ENCODE measurements at places on chromosomes 1 and 21. TPM values are rescaled to one million over a fixed set of nuclear protein-coding genes. Genes with fewer than 3 reads are reported as not detected.

DNA sequence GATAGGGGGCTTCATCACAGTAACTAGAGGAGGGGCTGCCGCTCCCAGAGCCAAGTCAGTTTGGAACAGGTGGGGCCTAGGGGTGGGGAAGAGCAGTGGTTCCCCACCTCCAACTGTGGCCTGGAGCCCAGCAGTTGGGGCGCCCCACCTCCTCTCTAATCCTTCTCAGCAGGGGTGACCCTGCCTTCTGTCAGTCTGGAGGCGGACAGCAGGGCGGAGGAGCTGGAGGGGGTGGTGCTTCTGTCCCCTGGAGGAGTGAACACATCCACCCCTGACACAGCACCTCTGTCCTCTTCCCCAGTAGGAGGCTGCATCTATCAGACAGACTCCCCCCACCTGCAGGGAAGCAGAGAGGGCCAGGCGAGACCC lies 73.8 kb downstream of the MRPL37 start:
- no peak overlapping the region for H3K27ac ChIP-seq
- no peaks in the 10 kb centered on the region for H3K27me3 ChIP-seq
- no peak overlapping the region for H3K4me3 ChIP-seq
- H3K4me1 ChIP-seq, result peaks cover 18% of the 10 kb centered on the region

The TRIM62 gene
- 18.2 TPM for total RNA-seq

The C1orf87 gene
- not detected for total RNA-seq

- H3K27me3 ChIP-seq, result no peaks in the 10 kb centered on the region
- no peaks in the 10 kb centered on the region for H3K36me3 ChIP-seq
- H3K4me1 ChIP-seq, result no peaks in the 10 kb centered on the region
- no peak overlapping the region for H3K27ac ChIP-seq
- DNase-seq, result no peak
Observed at GRCh38 chr1:183051546-183051945, 28.3 kb downstream of the LAMC1 start.

The KIAA0040 gene
- 19.4 TPM for total RNA-seq

DNA sequence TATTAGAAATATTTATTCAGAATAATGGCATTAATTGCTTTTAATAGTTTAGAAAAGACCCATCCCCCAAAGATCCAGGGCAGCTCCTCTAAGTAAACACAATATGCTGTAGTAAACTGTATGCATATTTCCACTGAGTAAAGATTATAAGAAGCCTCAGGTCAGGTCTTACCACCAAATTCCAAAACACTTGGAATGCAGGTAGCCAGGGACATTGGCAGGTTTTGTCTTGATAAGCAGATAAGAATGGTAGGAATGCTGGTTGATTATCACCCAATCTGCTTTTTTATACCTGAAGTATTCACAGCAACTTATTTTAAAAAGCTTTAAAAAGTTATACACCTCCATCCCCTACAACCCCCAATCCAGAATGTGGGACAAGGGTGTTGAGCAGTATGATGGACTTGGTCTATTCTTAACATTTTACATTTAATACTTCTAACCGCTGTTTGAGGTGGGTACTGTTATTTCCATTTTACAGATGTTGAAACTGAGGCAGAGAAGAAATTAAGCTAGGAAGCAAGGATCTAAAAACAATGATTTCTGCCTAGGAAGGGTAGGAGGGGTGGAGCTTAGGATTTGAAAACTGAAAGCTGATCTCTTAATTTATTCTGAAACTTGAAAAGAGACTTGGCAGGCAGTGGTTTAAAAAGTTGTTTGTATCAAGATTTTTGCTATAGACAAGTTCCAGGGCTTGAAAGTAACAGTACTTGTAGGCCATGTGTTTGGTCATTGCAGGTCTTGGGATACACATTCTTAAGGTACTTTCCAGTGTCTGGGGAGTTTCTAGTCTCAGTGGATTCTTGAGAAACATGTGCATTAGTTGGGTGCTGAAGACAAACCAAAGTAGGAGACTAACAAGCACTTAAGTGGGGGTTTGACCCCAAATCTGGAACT lies 15.6 kb upstream of the THEM4 start:
- DNase-seq, result peak; percentile 46
- H3K4me3 ChIP-seq, result no peak overlapping the region
- H3K27me3 ChIP-seq, result no peaks in the 10 kb centered on the region
- no peaks in the 10 kb centered on the region for H3K4me1 ChIP-seq

GRCh38 chr1:108716437-108717230 lies 3.9 kb downstream of the FNDC7 start:
- H3K36me3 ChIP-seq, result no peaks in the 10 kb centered on the region
- no peak for DNase-seq
- no peak overlapping the region for H3K4me3 ChIP-seq
- no peaks in the 10 kb centered on the region for H3K4me1 ChIP-seq
- no peak overlapping the region for H3K27ac ChIP-seq

DNA sequence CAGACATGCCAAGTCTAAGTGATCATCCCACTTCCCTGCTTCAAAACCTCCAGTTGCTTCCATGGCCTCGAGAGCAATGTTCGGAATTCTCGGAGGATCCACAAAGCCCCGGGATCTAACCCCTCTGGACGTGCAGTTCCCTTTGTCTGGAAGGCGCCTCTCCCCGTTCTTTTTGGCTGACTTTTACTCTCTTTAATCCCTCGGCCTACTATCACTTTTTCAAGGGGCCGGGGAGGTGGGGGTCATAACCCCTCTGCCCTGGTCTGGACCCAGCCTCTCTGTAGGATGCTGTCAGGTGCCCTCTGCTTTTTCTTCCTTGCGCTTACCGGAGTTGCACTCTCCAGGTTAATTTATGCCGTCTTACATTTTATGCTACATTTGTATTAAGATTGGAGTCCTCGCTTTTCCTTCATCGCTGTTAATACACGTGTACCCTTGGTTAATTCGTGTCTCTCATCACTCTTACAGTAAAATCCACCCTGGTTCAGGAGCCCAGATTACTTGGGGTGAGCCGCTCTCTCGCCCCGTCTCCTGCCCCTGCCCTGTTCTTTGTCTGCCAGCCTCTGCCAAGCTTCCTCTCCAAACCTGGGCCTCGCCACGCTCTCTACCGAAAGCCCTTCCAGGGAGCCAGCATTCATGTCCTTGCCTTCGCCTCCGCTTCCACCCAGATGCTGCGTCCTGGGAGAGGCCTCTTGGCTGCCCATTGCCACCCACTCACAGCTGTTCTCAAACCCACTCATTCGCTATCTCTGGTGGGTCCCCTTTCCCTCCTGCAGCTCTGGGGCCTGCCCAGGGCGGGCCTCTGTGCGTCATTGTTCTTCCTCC lies 448.6 kb downstream of the CAMTA1 start:
- H3K4me3 ChIP-seq, result no peak overlapping the region
- no peak overlapping the region for H3K27ac ChIP-seq
- H3K27me3 ChIP-seq, result no peaks in the 10 kb centered on the region
- no peak for DNase-seq

DNA sequence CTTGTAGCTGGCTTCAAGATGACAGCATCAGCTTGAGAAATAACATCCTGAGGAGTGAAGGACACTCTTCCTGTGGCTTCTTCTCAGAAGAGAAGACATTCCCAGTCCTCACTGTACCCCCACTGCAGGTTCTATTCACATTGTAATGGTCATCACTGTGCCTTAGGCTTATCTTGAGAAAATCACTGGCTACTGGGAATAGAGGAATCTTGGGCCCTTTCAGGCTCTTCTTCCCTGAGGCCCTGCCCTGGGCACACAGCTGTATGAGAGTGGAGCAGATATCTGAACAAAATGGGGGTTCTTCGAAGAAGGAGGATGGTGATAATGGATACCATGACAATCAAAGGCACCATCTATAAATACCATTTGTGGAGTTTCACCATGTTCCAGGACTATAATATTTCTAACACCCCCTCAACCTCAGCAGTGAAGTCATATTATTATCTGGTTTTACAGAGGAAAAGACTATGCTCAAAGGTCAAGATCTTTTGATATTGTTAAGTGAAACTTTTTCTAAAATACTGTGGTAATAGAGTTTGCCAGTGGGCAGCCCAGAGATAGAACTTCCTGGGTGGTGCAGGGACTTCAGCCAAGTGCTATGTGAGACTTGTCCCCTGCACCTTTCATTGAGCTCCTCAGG lies 143.1 kb upstream of the KCNE2 start:
- no peak overlapping the region for H3K4me3 ChIP-seq
- H3K27ac ChIP-seq, result no peak overlapping the region
- DNase-seq, result no peak
- H3K36me3 ChIP-seq, result no peaks in the 10 kb centered on the region
- H3K27me3 ChIP-seq, result no peaks in the 10 kb centered on the region

- no peak overlapping the region for H3K4me3 ChIP-seq
- no peaks in the 10 kb centered on the region for H3K36me3 ChIP-seq
- H3K27me3 ChIP-seq, result no peaks in the 10 kb centered on the region
- no peak for DNase-seq
Observed at GRCh38 chr21:41482301-41482700, 25.7 kb downstream of the TMPRSS2 start.

DNA sequence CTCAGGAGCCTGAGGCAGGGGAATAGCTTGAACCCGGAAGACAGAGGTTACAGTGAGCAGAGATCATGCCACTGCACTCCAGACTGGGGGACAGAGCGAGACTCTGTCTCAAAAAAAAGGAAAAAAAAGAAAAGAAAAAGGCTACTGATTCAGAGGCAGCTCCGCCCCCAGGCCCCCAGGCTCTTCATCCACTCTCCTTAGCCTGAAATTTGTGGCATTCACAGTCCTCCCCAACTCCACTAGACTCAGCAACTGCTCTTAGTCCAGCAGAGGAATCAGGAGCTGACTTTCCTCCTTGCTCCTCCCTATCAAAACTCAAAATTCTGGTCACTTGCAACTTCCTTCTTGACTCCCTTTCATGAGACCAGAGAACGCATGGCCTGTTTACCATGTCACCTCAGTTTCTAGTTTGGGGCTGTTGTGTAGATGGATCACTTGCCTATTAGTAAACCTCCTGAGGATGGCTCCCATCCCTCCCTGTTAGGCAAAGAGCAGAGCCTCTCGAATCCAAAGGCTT lies 27.1 kb downstream of the PCAT6 start:
- DNase-seq, result no peak
- H3K4me1 ChIP-seq, result peaks cover 33% of the 10 kb centered on the region
- no peak overlapping the region for H3K27ac ChIP-seq
- H3K27me3 ChIP-seq, result peaks cover 3% of the 10 kb centered on the region

- no peak overlapping the region for H3K4me3 ChIP-seq
- H3K27me3 ChIP-seq, result peaks cover 13% of the 10 kb centered on the region
- no peak for DNase-seq
- H3K27ac ChIP-seq, result no peak overlapping the region
- peaks cover 6% of the 10 kb centered on the region for H3K4me1 ChIP-seq
Observed at GRCh38 chr1:85585799-85586198, 5.2 kb downstream of the CCN1 start.

The SLC9C2 gene
- total RNA-seq, result not detected

The EVI5 gene
- 5.5 TPM for total RNA-seq

The C1orf56 gene
- 1.6 TPM for total RNA-seq

GRCh38 chr1:50502147-50502546 lies 78.9 kb upstream of the DMRTA2 start:
- no peak overlapping the region for H3K4me3 ChIP-seq
- no peak overlapping the region for H3K27ac ChIP-seq
- no peak for DNase-seq
- H3K4me1 ChIP-seq, result no peaks in the 10 kb centered on the region

GRCh38 chr1:45503462-45504360 lies 3.6 kb downstream of the MMACHC start:
- no peaks in the 10 kb centered on the region for H3K27me3 ChIP-seq
- peaks cover 17% of the 10 kb centered on the region for H3K4me1 ChIP-seq
- peaks cover 7% of the 10 kb centered on the region for H3K36me3 ChIP-seq
- no peak overlapping the region for H3K27ac ChIP-seq
